ENCODE measurements at places on chromosomes 16 and 17. TPM values are rescaled to one million over a fixed set of nuclear protein-coding genes. Genes with fewer than 3 reads are reported as not detected.

DNA sequence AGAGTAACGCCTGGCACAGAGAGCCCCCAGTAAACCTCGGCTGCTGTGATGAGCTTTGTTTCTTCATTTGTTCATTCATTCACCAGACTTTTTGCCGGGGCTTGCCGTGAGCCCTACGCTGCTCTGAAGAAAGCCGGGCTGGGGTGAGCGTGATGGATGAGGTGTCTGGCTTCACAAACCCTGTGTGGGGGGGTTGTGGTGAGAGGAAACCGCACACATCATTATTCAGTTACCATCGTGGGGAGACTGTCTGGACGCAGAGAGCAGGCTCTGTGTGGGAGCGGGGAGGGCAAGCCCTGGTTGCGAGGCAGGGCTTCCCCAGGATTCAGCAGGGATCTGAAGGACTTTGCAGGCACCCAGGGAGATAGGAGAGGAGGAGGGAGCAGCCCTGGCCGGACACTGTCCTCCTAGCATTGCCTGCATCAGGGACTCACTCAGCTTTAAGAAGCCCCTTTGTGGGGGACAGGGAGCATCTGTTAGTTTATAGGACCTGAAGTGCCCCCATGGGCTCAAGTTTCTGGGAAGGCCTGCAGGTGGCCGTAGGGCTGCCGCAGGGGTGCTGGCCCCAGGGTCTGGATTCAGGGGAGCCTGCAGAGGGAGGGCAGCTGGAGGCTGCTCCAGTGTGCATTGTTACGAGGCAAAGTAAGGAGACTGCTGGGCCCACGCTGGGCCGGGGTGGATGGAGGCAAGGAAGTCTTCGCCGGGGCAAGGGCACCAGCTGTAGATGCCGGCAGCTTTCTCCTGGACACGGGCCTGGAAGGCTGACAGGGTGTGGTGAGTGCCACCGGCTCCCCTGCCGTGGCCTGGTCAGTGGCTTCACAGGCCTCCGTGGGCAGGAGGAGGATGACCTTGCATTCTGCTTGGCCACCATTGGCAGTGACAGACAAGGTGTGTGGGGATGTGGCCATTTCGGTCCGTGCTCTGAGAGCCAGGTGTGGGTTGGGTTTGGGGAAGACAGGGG is 334.5 kb downstream of the SEC14L1 start:
- peak overlapping the region; percentile 33 for H3K27ac ChIP-seq
- DNase-seq, result no peak
- H3K4me1 ChIP-seq, result peaks cover 95% of the 10 kb centered on the region
- H3K4me3 ChIP-seq, result no peak overlapping the region
- H3K36me3 ChIP-seq, result no peaks in the 10 kb centered on the region

The TMC8 gene
- total RNA-seq, result 33.8 TPM

- no peaks in the 10 kb centered on the region for H3K27me3 ChIP-seq
- H3K4me1 ChIP-seq, result peaks cover 25% of the 10 kb centered on the region
- DNase-seq, result no peak
- no peak overlapping the region for H3K4me3 ChIP-seq
- no peak overlapping the region for H3K27ac ChIP-seq
Observed at GRCh38 chr17:76447931-76448652, 4.9 kb downstream of the UBE2O start.

The KRTAP9-8 gene
- total RNA-seq, result not detected

- H3K27ac ChIP-seq, result no peak overlapping the region
- H3K4me1 ChIP-seq, result no peaks in the 10 kb centered on the region
- no peaks in the 10 kb centered on the region for H3K36me3 ChIP-seq
- no peaks in the 10 kb centered on the region for H3K27me3 ChIP-seq
- no peak for DNase-seq
Observed at GRCh38 chr17:58316260-58316960, 12.2 kb downstream of the TSPOAP1 start.

GRCh38 chr16:11556945-11557720 is 29.6 kb downstream of the LITAF start:
- H3K4me3 ChIP-seq, result no peak overlapping the region
- no peaks in the 10 kb centered on the region for H3K27me3 ChIP-seq
- H3K27ac ChIP-seq, result no peak overlapping the region
- no peak for DNase-seq
- H3K4me1 ChIP-seq, result peaks cover 54% of the 10 kb centered on the region

The SPATA32 gene
- total RNA-seq, result not detected
